ENCODE measurements at places on chromosomes 11 and 22. TPM values are rescaled to one million over a fixed set of nuclear protein-coding genes. Genes with fewer than 3 reads are reported as not detected.

DNA sequence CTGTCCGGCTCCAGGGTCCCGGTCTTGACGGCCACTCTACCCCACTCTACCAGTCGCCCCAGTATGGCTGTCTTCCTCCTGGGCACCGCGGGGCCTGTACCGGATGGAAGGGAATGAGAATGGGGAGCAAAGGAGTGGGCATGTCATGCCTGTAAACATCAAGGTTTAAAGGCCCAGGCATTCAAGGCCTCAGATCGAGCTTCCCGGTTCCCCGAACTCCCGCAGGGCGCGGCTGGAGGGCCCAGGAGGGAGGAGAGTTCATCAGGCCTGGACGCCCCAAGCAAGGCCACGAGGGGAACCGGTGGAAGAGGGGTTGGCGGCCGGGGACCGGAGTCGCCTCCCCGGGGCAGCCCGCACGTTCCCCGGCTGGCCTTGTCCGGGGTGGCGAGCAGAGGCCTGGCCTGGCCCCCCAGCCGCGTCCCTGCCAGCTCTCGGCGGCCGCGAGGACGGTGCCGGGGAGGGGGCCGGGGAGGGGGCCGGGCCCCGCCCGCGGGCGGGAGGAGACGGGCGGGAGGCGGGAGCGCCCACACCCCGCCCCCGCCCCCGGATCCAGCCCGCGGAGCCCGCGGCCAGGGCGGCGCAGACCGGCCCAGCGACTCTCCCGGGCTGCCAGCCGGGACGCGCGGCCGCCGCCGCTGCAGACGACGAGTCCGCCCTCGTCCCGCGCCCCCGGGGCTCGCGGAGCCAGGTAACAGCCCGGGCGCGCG lies at the start of gene CDC42EP1:
Gene CDC42EP1, plus strand, starts transcription at position 580 of the 707 bp plus-strand sequence. CDS start 5,870 bp downstream, outside the sequence.
- DNase-seq, result no peak

DNA sequence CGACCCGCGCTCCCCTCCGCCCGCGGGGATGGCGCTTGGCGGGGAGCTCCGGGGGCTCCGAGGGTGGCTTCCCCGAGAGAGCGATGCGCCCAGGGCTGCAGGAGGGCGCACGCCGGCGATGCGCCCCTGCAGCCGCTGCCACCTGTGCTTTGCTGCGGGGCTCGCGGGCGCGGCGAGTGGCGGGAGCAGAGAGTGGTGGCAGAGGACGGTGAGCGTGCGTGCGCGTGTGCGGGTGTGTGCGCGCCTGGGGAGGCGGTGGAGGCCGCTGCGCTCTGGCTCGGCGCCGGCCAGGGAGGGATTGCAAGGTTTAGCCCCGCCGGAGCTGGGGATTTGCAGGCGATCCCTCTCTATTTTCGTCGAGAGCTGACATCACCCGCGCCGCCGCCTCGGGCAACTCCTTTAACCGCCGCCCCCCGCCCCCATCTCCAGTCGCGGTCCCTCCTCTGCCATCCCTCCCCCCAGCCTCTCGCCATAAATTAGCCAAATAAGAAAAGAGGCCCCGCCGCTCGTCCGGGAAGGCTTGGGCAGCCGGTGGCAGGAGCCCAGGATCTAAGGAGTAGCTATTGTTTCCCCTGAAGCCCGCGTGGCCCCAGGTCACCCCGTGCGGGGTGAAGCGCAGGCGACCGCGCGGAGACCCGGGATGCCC lies at the start of gene SLC1A2:
Gene SLC1A2, minus strand, starts transcription at position 375 of the 646 bp plus-strand sequence. CDS start 592 bp downstream, outside the sequence.
- DNase-seq, result peak; percentile 87

DNA sequence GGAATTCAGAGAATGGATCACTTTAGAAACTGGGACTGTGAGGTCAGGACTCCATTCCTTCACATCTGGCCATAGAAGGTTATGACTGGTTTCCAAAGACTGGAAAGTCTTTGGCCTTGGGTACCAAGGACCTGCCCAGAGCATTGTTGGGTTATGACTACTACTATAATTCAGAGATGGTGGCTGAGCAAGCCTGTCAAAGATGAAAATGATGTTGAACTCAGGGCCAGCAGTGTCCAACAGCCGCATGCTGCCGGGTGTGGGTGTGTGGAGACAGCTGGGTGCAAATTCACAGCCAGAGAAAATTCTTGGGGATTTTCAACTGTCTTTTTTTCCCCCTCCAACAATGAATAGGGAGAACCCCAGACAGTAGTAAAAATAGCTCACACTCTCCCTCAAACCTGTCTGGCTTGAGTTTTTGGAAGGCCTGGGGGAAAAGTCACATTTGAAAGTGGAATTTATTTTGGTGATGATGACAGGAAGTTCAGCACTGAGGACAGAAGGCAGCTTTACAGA lies 166.8 kb upstream of the NCAM1 start:
- DNase-seq, result no peak

DNA sequence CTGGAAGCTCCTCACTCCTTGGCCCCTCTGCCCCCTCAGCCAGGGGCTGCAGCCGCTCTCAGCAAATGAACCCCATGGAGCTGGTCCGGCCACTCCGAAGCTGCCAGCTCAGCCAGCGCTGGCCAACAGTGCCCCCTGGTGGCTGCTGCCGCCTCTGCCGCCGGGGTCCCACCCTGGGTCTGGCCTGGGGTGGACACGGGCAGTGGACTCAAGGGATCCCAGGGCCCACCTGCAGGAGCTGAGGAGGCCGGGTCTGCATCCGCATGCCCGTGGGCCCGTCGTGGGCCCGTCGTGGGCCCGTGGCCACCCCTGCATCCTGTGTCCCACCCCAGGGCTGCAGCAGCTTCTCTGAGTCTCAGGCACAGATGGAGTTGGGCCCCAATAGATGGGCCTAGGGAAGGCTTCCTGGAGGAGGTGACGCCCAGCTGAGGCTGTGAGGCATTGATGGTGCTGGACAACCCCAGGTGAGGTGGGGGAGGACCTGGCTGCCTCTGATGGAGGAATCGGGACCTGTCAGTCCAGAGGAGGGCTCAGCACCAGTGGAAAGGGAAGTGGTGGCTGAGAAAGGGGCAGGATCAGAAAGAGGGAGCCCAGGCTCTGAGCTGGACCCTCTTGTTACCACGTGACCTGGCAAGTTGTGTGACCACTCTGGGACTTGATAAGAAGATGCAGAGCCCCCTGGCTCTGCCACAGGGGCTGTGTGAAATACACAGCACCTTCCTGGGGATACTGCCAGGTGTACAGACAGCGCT lies 522.3 kb downstream of the BRD1 start:
- peak; percentile 51 for DNase-seq

DNA sequence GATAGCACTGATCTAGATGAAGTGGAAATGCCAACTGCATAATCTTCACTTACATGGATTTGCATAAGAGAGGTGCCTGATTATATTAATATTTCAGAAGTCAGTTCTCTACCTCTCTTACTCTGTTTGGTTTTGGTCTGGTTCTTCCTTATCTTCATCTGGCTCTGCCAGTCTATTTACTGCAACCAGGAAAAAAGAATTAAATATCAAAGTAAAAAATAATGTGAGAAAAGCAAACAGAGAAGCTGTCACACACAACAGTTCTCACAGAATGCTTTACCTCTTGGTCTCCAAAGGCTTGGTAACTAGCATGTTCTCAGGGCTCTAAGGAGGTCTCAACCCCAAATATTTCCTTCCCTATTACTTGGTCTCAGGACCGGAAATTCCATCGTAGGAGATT lies 6.7 kb downstream of the VSIG10L2 start:
- DNase-seq, result no peak

DNA sequence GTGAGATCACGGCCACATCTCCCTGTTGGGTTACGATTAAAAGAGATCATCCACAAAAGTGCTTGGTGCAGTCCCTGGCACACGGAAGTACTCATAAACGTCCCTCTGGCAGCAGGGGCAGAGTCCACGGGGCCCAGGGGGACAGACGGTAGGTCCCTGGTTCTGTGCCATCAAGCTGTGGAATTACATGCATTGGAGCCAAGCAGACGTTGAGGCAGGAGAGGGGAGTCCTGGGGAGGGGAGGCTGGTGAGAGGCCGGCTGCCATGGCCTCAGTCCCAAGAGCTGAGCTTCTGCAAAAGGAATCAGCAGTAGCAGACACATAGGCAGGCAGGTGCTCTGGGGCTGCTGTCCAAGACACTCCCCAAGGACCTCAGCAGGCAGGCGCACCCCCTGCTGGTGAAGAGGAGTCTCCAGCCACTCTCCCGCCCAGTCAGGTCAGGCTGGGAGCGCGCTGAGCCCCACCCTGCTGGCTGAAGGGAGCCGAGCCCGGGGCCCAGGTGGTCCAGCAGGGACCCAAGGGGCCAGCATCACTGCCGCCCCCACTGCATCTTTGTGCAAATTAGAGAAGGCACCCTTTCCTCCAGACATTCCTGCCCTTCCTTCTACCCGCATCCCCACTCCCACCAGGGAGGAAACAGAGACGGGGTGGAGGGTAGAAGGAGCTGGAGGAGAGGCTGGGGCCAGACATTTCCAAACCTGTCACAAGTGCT lies 7.6 kb upstream of the KCTD17 start:
- DNase-seq, result peak; percentile 50

The MYO7A gene
- 11.6 TPM for total RNA-seq

The ANKK1 gene
- not detected for total RNA-seq

The PRG2 gene
- total RNA-seq, result not detected
